ENCODE measurements at places on chromosomes 5 and 9.
A peak's percentile ranks its signal among the peaks of the same experiment; 100 is the strongest.

GRCh38 chr5:10975945-10976344 is 214.9 kb upstream of the DAP start:
- DNase-seq = peak; percentile 12

GRCh38 chr5:173391031-173391430 is 62.8 kb upstream of the STC2 start:
- no peak for DNase-seq

GRCh38 chr5:14503017-14503680 is 78.4 kb upstream of the OTULINL start:
- DNase-seq = no peak

GRCh38 chr5:13945271-13945670 is 783 bp upstream of the DNAH5 start:
- DNase-seq = no peak

DNA sequence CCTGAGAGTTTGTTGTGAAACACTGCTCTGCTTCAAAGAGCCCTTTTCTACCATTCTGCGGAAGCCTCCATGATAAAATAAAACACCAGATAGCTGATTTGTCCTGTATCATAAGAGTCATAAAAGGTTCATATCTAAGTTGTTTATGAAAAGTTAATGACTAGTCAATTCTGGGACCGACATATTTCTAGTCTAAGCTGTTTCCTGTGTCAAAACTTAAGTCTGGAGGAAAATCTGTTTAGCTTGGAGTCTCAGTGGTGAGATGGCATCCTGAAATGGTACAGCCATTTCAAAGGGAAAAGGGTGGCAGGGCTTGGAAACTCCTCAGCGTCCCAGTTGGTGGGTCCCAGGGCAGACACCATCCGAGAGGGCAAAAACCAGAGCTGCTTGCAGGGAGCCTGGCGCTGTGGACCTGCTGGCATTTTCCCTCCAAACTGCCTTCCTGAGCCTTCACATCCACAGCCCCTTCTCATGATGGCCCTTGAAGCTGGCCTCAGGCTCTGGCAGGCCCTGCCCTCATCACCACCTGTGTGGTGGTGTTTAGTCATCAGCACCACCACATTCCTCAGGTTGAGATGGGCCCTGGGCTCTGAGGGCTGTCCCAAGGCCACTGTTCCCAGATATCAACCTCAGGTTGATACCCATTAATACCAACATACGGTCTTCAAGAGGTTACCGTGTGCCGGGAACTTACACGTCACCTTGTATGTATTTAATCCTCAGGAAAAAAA is 184.0 kb downstream of the HSPA4 start:
- no peak for DNase-seq

GRCh38 chr9:6152788-6153187 is 62.8 kb upstream of the IL33 start:
- no peak for DNase-seq

- DNase-seq = no peak
Measured at GRCh38 chr5:135055396-135055795, 21.4 kb upstream of the PITX1 start.

GRCh38 chr9:37650299-37650872 is 368 bp upstream of the FRMPD1 start:
- no peak for DNase-seq

DNA sequence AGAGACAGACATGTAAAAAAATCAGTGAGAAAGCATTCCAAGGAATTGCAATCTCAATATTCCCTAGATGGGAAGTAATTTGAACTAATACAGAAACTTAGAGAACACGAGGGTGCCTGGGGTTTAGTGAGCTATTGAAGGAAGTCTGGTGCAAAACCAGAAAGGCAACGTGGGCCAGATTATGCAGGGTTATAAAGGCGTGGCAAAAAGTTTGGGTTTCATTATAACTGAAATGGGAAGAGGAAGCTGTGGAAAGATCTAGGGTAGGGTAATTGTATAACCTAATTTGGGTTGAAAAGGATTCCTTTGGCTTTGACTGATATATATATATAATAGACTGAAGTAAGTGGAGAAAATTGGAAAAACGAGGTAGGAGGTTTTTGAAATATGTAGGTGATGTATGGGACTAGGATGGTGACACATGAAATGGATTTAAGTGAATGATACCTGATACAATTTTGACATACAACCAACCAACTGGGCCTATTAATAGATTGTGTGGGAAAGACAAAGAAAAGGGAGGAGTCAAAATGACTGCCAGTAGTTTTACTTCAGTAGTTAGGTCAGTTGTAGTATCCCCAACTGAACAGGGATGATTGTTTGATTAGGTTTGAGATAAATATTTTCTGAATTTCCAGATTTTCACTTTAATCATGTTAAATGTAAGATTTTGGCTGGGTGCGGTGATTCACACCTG is 65.3 kb downstream of the FAM174A start:
- DNase-seq = no peak

DNA sequence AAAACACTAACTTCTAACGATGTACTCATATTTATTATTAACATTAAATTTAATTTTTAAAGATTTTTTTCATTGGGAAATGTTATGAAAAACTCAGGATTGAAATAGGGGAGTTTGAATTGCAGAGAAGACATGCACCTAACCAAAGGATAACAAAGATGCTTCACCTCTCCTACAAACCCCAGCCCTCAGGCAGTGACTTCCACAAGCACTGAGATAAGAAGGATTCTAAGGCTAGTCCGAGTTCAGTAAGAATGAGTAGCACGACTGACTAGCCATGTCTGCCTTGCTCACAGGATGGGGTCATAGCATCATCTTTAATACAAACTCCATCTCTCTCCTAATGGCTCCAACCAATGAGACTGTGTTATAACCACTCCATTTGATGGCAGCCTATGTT is 7.1 kb upstream of the OR5C1 start:
- no peak for DNase-seq

DNA sequence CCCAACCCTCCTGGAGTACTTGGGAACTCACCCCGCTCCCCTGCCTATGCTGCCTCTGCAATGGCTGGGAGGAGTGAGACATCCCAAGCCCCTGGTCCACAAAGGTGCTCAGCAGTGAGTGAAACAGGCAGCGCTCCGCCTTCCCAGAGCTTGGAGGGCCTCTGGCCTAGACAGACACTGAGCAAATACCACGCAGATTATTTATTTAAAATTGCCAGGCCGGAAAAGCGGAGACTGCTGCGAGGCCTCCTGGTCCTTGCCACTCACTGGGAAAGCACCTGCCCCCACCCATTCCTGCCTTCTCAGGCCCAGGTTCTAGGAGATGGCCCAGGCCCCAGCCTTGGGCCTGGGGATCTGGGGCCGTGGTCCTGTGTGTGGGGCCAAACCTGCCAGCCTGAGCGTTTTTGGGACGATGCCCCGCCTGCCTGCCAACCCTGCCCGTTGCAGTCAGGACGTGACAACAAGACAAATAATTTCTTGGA is 17.4 kb downstream of the FGF18 start:
- no peak for DNase-seq

DNA sequence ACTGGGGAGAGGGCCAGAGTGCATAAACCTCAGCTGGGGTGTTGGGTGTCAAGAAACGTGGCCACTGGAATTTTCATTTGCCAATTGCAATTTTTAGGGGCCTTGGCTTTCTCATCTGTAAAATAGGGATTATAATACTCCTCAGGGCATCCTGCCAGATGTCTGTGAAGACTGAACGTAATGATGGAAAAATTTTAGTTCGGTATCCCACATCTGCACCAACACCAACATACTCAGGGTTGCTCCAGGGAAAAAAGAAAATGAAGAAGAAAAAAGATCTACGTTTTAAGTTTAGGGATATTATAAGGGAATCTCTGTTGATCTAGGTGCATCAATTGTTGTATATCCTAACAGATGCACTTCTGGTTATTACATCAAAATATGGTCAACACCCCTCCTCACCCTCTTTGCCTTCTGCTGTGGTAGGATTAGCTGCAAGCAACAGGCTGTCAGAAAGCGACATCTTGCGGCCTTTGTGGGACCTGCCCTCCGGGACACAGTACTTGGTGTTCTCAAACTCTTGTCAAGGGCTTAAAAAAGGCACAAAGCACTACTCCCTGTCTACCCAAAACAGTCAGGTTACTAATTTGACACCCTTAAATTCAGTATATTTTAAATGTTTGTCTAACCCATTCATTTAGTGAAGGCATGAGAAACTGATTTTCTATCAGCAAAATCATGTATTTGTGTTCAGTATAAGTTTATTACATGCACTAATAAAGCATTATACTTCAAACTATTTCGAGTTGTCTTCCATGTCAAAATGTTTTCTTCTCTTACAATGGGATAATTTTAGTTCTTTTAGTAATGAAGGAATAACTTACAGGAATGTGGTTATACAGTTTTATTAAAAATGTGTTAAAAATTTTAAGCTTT is 8.3 kb upstream of the TBC1D2 start:
- DNase-seq = peak; percentile 82

DNA sequence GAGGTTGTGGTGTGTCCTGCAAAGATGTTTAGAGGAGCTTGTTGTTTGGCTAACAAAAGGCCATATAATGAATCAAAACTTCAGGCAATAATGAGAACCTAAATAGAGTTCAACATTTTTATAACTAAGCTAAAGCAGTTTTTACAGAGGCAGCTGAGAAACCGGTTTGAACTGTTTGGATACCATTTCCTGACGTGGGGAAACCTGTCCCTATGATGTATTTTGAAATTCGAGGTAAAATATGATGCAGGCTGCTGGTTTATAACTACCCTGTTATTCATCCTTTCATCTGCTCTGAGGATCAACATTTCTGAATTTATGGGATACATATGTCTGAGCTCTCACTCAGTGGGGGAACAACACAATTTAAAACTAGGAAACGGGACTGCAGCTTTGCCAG is 289.5 kb upstream of the IRX2 start:
- no peak for DNase-seq

GRCh38 chr5:147411359-147412319 is 98.2 kb downstream of the DPYSL3 start:
- DNase-seq = no peak

- DNase-seq = no peak
Measured at GRCh38 chr9:89466451-89467277, 31.2 kb downstream of the SEMA4D start.

DNA sequence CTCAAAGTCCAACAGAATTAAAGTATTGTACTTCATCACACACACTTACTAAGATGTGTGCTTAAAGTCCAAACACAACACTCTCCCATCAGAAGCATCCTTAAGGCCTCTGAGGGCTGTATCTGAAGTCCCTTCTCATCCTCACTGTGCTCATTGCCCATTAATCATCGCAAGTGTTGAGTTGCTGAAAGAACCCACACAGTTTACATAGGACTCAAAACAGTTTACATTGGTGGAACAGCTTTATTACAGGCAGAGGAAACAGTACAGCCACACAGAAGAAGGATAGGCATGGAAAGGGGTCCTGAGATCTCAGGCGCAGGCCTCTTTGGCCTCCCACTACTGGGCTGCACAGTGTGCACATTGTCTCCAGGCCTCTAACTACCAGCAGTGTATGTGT is 113.4 kb downstream of the CMYA5 start:
- no peak for DNase-seq

GRCh38 chr9:89025553-89025952 is 34.3 kb downstream of the S1PR3 start:
- DNase-seq = peak; percentile 11

- peak; percentile 62 for DNase-seq
Measured at GRCh38 chr5:14726066-14726838, 61.7 kb downstream of the OTULIN start.

DNA sequence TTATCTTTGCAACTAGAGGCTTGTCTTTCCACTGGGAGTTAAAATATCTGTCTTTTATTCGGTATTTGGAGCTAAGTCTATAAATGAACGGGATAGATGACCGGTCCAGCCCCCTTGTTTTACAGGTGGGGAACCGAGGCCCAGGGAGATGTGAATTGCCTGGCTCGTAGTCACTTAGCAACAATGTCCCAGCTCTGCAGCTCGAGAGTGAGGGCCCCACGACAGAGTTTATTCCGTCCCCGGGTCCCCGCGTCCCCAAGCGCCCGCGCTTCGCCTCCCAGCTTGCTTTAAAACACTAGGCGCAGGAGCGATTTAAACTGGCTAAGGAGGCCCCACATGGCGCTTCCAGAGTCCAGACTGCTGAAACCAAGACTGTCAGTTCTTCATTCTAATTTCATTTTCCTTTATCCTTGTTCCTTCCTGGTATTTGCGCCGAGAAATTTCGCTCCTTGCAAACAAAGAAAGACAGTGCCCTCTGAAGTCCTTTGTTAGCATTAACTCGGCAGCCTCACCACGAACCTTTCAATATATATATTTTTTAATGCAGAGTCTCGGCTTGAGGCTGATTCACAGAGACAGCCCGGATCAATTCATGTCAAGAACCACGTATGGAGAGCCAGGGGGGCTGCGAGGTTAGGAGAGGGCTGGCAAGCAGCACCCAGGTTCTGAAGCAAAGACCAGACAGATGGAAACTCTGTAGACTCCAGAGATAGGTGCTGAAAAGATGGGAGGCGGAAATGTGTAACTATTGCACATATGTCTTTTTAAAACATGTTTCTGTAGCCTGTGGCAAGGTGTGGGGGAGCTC is 1.4 kb upstream of the ENC1 start:
- peak; percentile 86 for DNase-seq

- DNase-seq = no peak
Measured at GRCh38 chr9:131037335-131038255, 28.6 kb downstream of the LAMC3 start.

DNA sequence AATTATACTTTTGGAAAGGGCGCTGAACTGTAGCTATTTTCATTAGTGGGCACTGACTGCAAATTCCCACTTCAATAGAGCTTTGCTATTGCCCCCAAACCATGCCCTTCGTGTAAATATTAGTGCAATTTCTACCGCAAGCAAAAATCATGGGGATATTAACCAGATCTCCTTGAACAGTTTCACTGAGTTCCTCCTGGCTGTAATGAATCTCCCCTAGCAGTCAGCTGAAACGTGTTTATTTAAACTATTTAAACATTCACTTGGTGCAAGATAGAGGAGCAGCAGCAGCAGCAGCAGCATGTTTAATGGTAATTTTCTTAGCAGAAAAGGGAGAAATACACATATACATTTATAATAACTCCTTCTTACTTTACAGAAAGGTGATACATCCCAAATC is 54.4 kb downstream of the ARRDC3 start:
- DNase-seq = no peak

DNA sequence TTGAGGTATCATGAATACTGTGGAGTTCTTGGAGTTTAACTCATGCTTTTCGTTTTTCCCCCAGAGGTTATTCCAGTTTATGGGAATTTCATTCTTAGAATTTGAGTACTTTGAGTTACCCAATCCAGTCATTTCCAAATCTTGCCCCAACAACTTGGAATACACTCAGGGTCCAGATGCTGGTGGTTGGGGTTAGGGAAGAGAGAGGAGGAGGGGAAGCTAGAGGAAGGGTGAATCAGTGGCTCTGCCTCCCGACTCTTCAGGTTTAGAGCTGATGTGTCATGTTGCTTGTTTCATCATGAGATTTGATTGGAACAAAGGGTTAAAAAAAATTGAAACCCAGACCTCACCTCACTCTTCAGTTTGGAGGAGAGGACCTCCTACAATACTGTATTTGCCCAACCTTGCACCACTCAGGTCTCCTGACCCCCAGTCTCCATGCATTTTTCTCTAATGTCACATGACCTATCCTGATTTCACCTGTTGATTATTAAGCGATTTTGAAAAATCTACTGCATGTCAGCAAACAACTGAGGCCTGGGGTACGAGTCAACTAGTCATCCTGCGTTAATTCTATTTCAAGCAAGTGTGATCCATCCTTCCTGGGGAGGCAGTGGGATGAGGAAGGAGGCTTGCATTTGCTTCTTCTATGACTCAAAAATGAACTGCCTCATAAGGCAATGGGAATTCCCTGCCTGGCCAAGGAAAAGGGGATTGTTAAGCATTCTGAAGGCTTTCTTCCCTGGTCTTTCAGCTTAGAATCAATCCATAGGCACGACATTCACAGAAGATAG is 6.2 kb upstream of the SLC1A3 start:
- DNase-seq = peak; percentile 94

- no peak for DNase-seq
Measured at GRCh38 chr5:77599679-77600078, 38.8 kb downstream of the OTP start.
